ENCODE measurements at places on chromosomes 5 and 9.

- no peak for DNase-seq
Measured at GRCh38 chr9:121185178-121185745, 16.4 kb downstream of the RAB14 start.

GRCh38 chr5:166497496-166498104 is 1793.8 kb upstream of the WWC1 start:
- no peak for DNase-seq

DNA sequence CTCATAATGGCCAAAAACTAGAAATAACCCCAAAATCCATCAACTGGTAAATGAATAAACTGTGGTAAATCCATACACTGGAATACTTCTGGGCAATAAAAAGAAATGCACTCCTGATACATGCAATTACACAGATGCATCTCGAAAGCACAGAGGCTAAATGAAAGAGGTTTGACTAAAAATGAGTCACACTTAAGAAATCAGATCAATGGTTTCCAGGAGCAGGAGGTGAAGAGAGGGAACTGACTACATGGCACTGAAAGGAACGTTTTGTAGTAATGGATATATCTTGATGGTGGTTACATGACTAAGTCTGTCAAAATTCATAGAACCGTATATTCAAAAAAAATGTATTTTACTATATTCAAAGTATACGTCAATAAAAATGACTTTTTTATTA is 42.4 kb downstream of the STRBP start:
- DNase-seq, result no peak

- no peak for DNase-seq
Measured at GRCh38 chr9:89811886-89812450, 207.2 kb downstream of the GADD45G start.

GRCh38 chr5:166257661-166258060 is 2033.8 kb upstream of the WWC1 start:
- DNase-seq, result no peak

DNA sequence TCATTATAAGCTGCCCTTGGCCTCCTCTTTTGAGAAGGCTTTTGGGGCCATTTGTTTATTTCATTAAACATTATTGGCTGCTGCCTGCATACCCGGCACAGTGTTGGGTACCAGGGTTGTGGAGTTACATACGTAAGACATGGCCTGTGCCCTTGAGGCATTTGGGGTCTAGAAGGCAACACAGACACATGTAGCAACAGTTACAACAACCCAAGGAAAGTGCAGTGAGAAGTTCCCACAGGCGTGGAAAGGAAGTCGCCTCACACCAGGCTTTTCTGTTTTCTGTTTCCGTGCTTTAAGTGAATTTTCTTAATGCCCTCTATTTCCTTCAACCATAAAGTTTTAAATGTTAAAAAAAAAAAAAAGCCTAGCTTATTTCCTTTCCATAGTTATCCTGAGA is 47.4 kb downstream of the GALNT10 start:
- no peak for DNase-seq

GRCh38 chr5:111813537-111813936 is 56.5 kb upstream of the NREP start:
- DNase-seq, result no peak

GRCh38 chr5:126656401-126657007 is 55.8 kb downstream of the PHAX start:
- DNase-seq, result no peak

DNA sequence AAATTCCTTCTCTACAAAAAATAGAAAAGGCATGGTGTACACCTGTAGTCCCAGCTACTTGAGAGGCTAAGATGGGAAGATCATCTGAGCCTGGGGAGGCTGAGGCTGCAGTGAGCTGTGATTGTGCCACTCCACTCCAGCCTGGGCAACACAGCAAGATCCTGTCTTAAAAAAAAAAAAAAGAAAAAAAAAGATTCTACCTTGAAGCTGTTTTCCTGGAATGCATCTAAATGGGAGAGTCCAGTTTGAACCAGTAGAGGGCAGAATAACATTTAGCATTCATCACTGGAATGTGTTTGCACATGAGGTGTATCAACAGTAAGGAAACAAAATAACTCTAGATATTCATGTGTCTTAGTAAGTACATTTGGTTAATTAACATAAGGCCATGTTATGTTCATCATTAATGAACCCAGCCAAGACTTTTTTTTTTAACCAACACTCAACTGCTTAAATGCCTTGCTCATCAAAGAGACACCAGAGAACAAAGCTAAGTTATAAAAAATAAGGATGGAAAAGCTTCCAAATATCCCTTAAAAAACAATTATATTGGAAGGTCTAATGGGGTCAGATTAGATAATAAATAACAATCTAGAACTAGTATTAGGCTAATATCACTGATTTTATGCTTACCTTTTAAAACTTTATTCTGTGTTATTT is 16.1 kb downstream of the IFNE start:
- DNase-seq, result no peak

DNA sequence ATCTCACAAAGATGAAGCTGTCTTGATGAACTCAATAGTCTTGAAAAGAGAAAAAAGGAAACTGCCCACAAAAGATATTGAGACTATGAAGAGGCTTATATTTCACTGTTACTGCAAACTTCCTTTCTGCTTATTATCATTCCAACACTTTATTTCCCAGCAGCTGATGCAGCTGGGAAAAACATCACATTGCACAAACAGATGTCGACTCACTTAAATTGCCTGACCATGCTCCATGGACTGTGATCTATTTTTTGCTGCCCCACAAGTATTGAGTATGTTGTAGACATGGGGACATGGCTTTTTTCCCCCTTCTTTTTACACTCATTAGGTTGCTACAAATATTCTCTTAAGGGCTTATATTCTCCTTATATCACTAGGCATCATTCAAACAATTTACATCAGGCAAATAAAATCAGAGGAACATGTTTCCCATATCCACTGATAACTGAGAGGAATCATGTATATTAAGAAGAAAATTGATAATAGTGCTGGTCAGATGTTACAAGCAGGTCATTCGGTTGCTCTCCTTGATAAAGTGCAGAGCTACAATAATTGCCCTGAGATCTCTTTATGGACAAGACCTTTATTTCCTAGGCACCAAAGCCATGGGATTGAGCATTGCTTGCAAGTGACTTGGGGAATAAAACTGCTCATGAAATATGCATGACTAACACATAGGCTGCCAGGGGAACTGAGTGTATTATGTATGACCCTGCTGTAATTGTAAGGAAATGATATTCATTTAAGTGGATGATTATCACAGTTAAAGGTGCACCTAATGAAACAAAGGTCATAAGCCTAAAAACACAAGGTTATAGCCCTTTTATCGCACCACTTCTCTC is 509.9 kb downstream of the ZNF608 start:
- DNase-seq, result no peak

DNA sequence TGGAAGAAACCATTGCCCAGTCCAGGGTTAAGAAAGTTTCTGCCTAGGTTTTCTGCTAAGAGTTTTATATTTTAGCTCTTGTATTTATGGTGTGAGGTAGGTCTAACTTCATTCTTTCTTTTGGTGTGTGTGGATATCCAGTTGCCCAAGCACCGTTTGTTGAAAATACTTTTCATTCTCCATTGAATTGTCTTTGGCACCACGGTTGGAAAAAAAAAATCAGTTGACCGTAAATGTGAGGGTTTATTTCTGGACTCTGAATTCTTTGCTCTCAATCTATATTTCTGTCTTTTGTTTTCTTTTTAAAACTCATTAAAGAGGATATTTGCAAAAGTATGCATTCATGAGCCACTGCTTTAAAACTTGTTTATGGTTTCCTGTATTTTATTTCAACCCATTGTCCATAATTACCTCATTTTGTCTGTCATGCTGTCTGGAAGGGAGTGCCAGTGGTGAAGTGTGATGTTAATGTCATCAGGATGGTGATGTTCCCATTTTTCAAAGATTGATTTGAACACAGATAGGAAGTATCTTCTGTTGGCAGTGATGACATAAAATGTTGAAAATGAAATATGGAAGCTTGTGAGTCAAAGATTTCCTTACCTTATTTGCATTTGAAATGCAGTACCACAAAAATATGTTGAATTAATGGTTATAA is 33.9 kb downstream of the HABP4 start:
- DNase-seq, result no peak

DNA sequence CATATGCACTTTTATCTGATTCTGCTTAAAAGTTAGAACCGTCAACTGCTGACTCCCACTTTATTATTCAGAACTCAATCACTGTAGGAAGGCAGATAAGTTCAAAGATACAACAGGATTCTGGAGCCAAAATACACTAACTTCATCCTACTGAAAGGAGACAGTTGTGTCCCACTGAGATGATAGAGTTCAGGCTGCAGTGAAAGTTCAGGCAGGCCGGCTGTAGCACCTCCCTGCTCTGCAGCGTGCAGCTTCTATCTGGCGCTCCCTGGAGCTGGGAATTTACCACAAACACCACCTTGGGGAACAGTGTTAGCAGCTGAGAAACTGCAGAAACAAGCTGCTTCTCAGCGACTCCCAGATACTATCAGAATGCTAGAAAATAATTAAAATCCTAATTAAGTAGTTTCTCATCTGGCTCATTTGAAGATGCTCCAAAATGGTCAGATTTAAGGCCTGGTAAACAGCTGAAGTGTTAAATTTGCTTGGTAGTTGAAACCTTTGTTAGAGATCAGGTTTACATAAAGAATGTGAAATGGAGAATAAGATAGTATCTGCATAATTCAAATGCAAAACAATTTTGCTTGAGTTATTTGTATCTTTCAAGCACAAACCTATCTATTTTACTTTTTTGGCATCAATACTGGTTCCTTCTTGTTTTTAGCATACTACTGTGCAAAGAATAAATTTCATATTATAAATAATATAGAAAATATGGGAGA is 52.3 kb upstream of the CNTLN start:
- DNase-seq, result peak; percentile 60

Measured in WTC11 (cell line).